ENCODE measurements at places on chromosomes 7 and 10.

DNA sequence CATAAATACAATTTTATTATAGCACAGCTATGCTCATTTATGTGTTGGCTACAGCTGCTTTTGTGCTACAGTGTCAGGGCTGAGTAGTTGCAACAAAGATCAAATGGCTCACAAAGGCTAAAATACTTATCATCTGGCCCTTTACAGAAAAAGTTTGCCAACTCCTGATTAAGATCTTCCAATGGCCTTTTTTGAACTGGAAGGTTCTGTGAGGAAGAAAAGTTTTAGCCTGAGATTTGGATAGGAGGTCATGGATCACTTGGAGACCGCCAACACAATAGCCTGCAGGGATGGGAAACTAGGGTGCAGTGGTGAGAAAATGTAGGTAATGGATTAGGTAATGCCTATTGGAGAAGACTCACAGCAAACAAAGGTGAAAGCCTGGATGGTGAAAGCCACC, 169.8 kb downstream of the NOC3L start:
- DNase-seq: no peak

DNA sequence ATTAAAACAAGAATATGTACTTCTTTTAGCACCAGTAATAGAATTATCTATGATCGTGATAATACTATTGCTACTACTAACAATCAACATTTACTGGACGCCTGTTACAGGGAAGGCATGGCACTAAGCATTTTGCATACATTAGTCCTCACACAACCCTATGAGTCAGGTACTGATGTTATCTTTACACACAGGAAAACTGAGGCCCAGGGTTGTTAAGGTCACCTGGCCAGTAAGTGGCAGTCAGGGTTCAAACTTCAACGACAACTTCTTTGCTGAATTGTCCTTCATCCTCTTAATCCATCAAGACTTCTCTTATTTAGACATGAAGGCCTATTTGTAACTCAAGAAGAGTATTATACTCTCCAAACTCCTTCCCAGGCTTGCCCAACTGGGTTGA, 41.9 kb upstream of the ACSL5 start:
- no peak for DNase-seq

GRCh38 chr10:119061352-119061751, 19.3 kb downstream of the EIF3A start:
- no peak for DNase-seq

GRCh38 chr7:128003167-128003566, 28.1 kb downstream of the LRRC4 start:
- DNase-seq: no peak

DNA sequence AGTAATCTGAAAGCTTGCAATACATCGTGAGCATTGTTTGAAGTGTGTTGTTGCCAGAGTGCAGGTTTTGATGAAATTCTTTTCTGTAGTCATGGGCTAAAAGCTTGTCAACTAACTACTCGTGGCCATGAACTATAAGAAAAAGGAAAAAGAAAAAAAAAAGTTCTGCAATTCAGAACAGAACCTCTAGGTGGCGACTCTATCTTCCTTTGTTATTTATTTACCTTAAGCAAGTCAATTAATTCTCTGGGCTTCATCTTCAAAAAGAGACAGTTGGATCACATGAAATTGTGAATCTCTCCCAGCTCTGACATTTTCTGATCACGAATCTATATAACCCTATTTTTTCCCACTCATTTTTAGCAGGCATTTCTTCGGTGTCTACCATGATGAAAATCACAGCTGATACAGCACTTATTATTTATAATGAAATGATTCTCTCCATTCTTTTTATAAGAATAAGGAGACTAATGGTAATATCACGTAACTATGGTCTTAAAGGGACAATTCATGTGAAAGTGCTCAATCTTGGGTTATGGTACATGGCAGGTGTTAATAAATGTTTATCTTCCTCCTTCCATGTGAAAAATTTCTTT, 18.8 kb downstream of the TMEM196 start:
- DNase-seq: no peak

DNA sequence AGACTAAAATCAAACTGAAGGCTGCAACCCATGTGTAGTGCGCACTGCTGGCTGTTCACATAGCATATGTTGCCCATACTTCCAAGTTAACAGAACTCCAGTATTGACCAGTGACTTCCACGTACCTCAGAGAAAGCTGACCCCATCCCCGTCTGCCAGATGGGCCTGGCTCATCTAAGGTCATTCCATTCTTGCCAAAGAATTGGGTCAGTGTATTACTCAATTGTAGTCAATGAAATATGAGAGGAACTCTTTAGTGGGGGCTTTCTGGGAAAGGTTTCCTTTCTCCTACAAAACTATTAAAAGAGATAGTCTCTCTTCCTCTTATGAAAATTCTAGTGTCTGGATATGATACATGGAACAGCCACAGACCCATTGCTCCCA, 238.6 kb downstream of the COBL start:
- DNase-seq: peak; percentile 81
